ENCODE measurements at places on chromosomes 4 and X.
A peak's percentile ranks its signal among the peaks of the same experiment; 100 is the strongest.

DNA sequence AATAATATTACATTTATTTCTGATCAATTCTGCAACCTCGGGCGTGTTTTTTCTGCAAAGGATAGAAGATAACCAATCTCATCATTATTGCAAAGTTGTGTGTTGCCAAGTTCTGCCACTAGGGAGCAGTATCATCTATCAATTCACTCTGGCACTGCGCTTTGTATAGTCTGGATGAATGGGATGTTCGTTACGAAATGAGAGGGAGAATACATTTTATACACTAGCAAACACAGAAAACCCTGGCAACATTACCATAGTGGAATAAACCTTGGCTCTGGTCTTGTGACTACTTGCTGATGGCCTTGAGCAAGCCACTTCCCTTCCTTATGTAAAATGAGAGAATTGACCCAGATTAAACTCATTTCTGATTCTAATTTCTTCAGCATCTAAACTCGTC is 97.5 kb upstream of the ZNF518B start:
- peak; percentile 65 for DNase-seq

DNA sequence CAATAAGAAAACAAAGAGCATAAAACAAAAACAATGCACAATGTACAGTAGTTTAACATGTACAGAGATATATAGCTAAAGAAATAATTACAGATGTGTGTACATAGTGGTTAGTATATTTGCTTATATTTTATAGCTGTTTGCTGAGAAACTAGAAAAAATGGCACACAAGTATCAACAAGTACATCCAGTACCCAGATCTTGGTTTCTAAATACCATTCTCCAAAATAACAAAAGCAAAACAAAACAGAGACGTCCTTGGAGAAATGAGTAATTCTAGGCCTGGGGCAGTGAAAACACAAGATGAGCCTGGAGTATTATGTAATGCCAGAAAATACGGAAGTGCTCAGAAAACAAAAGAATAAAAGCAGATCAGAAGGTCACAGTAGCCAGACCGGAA is 189.6 kb downstream of the TMEM47 start:
- DNase-seq, result no peak

DNA sequence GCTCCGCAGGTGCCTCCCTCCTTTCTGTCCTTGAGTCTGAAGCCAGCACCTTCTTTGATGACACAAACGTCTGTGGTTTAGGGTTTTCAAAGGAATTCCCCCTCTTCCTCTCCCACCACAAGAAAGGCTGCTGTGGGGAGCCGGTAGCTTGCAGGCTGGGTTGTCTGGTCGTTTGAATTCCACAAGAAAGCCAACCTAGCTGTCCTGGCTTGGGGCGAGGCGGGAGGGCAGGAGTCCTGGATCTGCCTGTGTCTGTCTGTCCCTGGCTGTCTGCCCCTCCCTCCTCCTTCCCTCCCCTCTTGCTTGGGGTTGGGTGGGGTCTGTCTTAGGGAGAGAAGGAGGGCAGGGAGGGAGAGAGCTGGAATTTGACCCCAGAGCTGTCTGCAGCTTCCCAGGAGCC is 56.3 kb downstream of the SHROOM2 start:
- DNase-seq, result no peak

GRCh38 chr4:36215627-36216026 is 28.7 kb downstream of the ARAP2 start:
- no peak for DNase-seq

- no peak for DNase-seq
These were observed 21.9 kb downstream of the FHIP1A start for GRCh38 chr4:151430740-151431457.

DNA sequence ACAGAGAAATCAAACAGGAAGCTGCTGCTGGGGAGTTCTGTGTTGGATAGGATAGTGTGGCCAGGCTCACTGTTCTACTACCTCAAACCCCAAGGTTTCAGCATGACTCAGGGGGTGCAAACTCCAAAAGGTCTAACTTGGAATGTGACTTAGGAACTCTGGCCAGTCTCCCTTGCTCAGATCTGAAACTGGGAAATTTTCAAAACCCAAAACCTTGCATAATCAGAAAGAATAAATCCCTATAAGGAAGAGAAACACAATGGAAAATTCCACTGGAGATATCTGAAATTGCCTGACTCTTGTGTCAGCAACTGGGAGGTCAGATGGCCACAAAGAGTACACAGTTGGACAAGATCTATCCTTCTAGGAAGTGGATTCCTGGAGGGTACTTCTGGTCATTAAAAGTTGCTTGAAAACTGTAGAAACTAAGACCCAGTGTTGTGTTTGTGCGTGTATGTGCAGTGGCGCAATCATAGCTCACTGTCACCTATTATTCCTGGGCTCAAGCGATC is 58.0 kb downstream of the PPEF2 start:
- DNase-seq, result no peak

GRCh38 chrX:107857837-107858236 is 32.2 kb downstream of the MID2 start:
- no peak for DNase-seq

- DNase-seq, result no peak
These were observed 88.6 kb upstream of the PTCHD1 start for GRCh38 chrX:23246001-23246400.

- no peak for DNase-seq
These were observed 304.0 kb downstream of the MAPK10 start for GRCh38 chr4:86055898-86056297.

DNA sequence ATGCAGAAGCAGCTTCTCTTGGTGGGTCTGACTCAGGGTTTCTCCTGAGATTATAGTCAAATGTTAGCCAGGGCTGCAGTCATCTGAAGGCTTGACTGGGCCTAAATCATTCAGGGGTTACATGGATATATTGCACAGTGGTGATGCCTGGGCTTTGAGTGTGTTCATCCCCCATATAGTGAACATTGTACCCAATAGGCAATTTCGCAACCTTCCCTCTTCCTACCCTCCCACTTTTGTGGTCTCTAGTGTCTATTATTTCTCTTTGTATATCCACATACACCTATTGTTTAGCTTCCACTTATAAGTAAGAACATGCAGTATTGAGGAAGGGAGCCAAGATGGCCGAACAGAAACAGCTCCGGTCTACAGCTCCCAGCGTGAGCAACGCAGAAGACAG is 90.3 kb upstream of the CAMK2D start:
- DNase-seq, result no peak

- no peak for DNase-seq
These were observed 47.6 kb downstream of the ANAPC4 start for GRCh38 chr4:25424539-25425228.
